ENCODE measurements at places on chromosomes 3 and 15.

GRCh38 chr3:31974471-31974870 lies 6.6 kb downstream of the OSBPL10 start:
- peak; percentile 94 for DNase-seq

DNA sequence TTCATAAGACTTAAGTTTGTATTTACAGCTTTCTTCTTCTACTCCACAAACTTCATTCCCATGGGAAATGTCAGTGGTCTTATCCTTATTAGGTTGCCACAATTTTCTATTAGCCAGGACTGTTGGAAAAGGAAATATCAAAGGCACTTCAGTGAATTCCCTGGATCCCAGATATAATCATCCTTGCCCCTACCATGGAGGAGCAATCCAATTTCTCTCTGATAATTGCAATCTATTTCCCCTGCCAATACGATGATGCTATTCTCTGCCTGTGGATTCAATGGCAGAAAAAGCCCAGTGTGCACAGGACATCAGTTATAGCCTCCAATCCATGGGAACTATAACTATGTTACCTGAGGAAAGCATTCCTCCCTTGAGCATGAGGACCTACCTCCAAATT lies 536.4 kb upstream of the UBE2E2 start:
- DNase-seq, result no peak

DNA sequence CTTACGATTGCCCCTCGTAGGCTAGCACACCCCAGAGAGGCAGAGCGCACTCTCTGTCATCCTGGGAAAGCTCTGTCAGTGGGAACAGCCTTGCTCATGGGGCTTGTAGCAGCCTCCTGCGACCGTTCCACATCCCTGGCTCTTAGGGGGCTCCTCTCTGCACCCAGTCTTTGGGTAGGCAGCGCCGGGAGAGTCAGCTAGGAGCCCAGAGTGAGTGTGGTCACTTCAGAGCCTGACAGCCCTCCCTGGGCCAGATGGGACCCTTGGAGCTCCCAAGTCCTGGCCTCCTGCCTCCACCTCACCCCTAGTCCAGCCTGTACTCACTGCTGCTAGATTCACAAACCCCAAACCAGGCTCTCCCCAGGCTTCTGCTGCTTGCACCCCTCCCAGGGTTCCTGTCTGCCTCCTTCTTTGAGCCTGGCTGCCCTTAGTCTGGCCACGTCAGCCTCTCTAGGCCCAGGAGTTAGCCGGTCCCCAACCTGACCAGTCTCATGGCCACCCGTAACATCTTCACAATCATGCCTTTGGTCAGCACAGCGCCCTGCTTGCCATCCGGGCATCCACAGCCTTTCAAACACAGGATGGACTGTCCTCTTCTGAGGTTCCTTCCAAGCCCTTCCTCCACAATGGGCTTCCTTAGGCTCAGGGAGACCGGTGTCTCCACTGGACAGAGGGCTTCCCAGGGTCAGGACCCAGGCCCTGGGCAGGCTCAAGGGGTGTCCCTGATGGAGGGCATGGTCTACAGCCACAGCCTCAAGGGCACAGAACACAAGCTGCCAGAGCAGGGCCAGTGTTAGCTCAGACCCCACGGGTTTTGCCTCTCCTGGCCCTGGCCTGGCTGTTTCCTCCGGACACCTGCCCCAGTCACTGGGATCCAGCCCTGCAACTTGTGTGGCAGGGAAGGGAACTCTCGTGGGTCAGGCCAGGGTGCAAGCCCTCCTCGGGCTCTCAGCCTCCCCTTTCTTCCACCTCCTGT lies 4.6 kb downstream of the ACSBG1 start:
- no peak for DNase-seq

- peak; percentile 34 for DNase-seq
These were observed 471.9 kb upstream of the FRG2C start for GRCh38 chr3:75192146-75192616.

DNA sequence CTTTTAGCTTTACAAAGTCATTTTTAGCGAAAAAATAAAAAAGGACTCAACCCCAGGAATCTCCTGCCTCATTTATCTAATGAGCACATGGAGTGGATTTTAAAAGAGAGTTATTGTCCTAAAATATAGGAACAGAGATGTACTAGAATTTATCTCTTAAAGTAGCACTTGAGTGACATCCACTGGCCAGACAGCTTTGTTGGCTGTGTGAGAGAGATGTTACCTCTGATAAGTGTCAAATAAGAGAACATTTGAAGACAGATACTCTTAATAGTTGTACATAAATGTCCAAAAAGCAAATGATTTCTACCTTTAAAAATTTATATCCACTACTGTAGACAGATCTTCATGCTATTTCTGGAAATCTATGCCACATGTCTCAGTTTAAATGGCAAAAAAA lies 12.3 kb upstream of the MFSD1 start:
- peak; percentile 64 for DNase-seq

GRCh38 chr3:136075218-136075808 lies 109.8 kb downstream of the PPP2R3A start:
- peak; percentile 81 for DNase-seq

- DNase-seq, result peak; percentile 97
These were observed 185.0 kb upstream of the ANKRD28 start for GRCh38 chr3:15982667-15983196.

- no peak for DNase-seq
These were observed 141.4 kb downstream of the ADAMTS17 start for GRCh38 chr15:100200287-100200880.

- no peak for DNase-seq
These were observed 18.6 kb downstream of the SERP1 start for GRCh38 chr3:150527464-150528255.

DNA sequence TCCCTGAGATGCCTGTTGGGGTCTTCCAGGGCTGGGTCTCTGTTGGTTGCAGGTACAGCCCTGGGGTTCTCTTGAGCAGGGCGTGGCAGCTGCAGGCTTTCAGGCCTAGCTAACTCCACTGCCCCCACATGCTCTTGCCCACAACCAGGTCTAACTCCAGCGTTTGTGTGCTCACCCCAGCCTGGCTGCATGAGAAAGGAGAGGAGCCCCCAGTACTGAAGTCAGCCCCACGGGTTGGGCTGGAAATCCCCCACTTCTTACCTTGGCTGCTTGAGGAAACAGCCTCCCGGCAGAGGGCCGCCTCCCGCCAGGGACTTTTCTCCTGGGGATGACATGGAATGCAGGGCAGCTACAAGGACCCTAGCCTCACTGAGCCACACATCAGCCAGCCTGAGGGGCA lies 16.7 kb upstream of the DLL4 start:
- DNase-seq, result no peak

- DNase-seq, result no peak
These were observed 34.5 kb downstream of the ZBTB11 start for GRCh38 chr3:101642441-101642840.

GRCh38 chr15:77768521-77769078 lies 135.9 kb upstream of the LINGO1 start:
- no peak for DNase-seq

DNA sequence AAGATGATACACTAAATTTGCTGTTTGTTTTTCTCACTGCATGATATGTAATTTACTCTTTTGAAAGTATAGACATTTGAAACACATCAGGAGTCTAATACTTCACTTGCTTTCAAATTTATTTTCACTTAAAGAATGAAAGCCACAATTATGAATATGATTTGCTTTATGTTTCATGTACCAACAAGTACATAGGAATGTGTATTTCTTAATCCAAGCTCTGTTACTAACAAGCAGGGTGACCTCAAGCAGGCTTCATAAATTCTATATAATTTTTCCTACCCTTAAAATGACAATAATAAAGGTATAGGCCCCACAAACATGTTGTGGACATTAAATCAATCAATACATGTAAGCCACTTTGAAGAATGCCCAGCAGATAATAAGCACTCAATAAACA lies 170.2 kb upstream of the P2RY1 start:
- DNase-seq, result no peak

- no peak for DNase-seq
These were observed at the start of gene BTLA for GRCh38 chr3:112498914-112499711. Gene BTLA, minus strand, starts transcription at chr3:112499472. Its CDS starts 114 bp downstream, at chr3:112499358.

DNA sequence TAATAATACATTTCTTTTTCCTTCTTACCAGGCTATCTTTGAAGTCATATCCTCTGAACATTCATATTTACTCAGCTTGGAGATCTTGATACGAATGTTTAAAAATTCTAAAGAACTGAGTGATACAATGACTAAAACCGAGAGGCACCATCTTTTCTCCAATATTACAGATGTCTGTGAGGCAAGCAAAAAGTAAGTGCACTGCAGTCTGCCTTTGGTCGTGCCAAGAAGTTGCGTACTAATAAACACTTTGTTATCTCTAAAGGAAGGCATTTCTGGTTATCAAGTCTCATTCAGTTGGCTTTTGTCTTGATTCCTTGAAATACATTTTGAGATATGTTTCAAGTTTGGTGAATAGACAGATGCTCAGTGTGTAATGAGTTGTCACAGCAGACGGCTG lies 31.6 kb downstream of the ARHGEF26 start:
- DNase-seq, result no peak

DNA sequence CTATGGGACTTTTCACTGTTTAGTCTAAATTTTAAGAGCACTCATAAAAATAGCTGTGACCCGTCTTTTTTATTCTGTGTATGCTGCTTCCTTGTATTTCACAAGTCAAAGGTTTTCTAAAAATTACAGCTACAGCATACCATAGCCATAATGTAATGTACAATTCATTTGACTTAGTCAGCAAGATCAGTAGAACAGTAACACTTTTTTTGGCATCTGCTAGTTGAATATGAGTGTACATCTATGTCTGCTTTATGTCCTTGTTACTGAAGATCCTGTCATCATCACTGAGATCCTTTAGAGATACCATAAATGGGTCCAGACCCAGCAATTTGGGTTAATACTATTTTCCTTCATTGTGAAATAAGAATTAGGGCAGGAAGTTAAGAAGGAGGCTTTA lies 42.2 kb downstream of the CMSS1 start:
- DNase-seq, result peak; percentile 94

DNA sequence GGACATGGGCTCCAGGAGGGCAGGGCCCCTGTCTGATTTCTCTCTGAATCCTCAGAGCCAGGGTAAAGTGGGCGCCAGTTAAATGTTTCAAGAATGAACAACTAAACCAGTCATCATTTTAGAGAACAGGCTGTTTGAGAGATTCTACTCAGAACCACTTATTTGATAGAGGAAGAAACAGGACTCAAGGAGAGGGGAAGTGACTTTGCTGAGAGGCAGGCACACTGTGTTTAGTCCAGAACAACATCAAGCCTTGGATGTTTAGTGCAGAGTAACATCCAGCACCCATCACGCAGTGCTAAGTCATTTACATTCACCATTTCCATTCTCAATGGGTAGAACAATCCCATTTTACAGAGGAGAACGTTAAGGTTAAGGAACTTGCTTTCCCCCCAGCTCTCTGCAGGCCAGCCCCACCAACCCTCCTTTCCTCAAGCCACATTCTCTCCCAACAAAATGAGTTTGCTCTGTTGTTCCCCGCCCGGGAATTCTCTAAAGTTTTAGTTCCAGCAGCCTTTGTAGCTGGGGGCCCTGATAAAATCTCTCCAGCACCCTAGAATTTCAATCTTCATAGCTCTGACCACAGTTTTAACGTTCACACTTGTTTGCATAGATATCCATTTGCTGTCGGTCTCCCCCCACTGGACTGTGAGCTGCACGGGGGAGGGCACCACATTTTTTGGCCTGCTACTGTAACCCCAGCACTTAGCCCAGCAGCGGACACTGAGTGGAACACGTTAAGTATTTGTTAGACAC lies 962 bp downstream of the NMNAT3 start:
- DNase-seq, result no peak

DNA sequence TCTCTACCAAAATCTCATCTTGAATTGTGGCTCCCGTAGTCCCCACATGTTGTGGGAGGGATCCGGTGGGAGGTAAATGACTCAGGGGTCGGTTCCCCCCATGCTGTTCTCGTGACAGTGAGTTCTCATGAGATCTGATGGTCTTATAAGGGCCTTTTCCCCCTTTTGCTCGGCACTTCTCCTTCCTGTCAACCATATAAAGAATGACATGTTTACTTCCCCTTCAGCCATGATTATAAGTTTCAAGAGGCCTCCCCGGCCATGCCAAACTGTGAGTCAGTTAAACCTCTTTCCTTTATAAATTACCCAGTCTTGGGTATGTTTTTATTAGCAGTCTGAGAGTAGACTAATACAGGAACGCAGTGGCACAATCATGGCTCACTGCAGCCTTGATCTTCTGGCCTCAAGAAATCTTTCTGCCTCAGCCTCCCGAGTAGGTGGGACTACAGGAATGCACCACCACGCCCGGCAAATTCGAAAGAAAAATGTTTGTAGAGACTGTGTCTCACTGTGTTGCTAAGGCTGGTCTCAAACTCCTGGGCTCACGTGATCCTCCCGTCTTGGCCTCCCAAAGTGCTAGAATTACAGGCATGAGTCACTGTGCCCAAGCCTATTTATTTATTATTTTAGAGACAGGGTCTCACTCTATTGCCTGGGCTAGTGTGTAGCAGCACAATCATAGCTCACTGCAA lies 101.0 kb downstream of the ATP10A start:
- no peak for DNase-seq

DNA sequence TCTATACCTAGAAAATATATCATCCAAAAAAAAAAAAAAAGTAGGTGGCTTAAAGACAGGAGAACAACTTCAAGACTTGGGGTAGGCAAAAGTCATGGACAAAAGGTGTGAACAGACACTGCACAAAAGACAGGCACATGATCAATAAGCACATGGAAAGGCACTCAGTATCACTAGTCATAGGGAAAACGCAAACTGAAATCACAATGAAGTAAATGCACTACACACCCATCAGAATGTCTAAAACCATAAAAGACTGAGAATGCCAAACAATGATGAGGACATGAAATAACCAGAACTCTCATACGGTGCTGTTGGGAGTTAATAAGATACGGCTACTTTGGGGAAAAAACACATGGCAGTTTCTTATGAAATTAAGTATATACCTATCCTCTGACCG lies 40.0 kb downstream of the CHSY1 start:
- DNase-seq, result no peak

- no peak for DNase-seq
These were observed 177.0 kb downstream of the CNTN6 start for GRCh38 chr3:1269808-1270207.

DNA sequence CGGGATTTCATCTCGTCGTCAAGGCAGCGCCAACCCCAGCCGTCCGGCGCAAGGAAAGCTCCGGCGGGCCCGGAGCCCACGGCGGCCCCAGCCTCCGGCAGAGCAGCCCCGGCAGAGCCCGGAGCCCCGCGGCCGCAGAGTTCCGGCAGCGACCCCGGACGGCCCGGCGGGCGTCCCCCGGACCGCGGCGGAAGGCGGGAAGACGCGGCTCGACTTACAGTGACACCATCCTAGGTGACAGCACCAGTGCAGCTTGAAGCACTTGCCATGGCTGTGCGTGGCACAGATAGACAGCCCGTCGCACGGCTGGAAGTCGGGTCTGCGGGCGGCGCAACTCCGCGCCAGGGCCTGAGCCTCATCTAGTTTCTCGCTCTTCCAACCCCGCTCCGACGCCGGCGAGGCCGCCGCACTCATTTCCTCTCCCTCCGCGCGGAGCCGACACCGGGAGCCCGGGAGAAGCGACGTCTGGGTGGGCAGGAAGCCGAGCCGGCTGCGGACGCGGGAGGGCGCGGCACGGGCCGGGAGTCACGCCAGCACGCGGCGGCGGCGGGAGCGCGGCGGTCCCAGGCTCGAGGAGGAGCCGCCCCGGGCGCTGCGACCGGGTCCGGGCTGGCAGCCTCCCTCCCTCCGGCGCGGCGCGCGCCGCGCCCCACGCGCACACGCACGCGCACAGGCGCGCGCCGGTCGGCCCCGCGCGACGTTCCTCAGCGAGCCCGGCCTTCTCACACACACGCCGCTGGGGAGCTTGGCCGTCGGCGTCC lies at the start of gene C3orf70:
Gene C3orf70, minus strand, starts transcription at position 651 of the 761 bp plus-strand sequence. Its CDS starts 237 bp downstream, at position 414.
- peak; percentile 65 for DNase-seq

- DNase-seq, result peak; percentile 97
These were observed 52.2 kb downstream of the TP53BP1 start for GRCh38 chr15:43440721-43441281.
